ENCODE measurements at places on chromosomes 11 and 22.
A peak's percentile ranks its signal among the peaks of the same experiment; 100 is the strongest.

- DNase-seq, result peak; percentile 73
Observed at GRCh38 chr22:32474635-32475467, at the start of gene FBXO7. TSS of gene FBXO7 (plus strand) at chr22:32474811. CDS start at chr22:32475003, 192 bp downstream.

DNA sequence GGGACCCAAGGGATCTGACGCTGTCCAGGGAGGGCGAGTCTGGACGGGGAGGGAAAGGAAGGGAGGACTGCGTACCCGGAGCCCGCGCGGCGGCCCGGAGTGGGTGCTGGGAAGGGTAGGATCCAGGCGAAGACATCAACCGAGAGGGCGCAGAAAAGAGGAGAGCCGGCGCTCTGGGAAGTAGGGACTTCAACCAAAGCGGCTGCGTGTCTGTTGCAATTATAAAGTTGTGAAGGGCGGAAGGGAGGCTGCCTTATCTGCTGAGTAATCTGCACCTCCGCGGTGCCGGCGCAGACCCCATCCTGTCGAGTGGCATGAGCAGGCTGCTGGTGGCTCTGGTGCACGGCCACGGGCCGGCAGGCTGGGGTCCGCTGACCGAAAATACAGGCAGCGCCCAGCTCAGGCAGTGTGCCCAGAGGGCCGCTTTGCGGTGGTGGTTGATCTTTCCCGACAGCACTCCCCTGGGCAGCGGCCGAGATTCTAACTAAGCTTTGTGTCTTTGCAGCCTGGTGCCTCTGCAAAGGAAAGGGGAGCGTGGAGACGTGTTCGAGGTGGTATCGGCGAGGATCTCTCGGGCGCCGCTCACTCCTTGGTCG lies 978 bp downstream of the C11orf87 start:
- peak; percentile 17 for DNase-seq

GRCh38 chr11:68362801-68363379 lies 50.5 kb downstream of the LRP5 start:
- no peak for DNase-seq

GRCh38 chr11:104487046-104487806 lies 323.3 kb upstream of the PDGFD start:
- DNase-seq, result no peak

DNA sequence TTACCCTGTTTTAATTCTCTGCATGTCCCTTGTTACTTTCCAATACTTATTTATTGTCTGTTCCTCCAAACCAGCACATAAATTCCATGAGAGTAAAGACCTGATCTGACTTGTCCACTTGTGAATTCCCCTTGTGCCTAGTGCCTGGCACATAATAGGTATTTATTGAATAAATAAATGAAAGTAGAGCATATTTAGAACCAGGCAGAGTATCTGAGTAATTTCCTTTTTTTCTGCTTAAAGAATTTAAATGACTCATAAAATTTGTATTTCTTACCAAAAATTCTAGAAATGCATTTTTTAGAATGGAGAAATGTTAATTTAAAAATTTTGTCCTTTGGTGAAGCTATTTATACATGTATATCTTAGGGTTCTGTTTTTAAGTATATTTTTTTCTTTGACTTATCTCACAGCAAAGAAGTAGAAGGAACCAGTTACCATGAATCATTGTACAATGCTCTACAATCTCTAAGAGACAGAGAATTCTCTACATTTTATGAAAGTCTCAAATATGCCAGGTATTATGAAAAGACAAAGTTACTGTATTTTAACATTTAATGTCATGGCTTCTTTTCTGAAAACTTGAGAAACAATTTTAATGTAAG lies 96.8 kb downstream of the ATM start:
- DNase-seq, result peak; percentile 16

DNA sequence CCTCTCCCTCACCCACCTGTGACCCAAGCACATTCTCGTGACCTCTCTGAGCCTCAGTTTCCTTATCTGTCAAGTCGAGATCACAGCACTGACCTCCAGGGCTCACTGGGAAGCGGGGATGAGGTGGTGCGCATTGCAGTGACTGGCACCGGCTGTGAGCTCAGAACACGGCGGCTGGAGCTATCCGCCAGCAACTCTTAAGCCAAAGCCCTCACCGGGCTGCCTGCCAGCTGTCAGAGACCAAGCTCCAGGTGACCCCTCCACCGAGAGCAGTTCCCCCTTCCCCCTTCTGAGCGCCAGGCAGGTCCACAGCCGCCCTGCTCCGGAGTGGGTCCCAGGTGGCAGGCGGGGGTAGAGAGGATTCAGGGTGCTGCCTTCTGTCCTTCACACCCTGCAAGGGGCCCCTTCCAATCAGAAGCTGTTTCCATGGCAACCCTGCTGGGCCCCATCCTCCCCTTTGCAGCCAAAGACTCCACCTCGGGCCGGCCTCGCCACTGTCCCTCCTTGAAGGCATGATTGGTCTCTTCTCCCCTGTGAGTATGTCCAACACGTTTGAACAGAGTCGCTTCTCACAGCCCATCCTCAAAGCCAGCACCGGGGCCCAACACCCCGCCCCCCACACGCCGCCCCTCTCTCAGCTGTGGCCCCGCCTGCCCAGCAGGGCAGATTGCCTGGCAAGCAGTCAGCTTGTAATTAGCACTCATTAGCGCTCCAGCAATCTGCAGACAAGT lies 98.7 kb downstream of the WNT7B start:
- no peak for DNase-seq

DNA sequence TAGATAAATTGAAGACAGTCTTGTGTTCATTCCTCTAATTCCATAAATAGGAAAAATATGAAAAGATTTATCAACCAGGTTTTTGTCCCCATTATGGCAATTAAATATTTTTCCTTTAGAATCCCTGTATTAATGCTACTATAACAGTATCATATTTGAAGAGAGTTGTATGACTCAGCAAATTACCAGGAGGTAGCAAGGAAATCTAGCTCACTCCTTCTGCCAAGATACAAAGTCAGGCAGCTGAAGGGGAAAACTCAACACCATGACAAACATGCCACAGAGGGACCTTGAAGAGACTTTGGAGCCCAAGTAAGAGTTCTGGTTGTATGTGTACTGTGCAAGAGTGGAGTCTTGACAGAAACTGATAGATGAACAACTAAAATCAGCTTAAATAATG lies 143.3 kb downstream of the GUCY1A2 start:
- DNase-seq, result no peak

- DNase-seq, result no peak
Observed at GRCh38 chr11:100719362-100719761, 32.3 kb downstream of the ARHGAP42 start.

- DNase-seq, result no peak
Observed at GRCh38 chr22:47042861-47043496, 280.5 kb downstream of the TBC1D22A start.

- no peak for DNase-seq
Observed at GRCh38 chr22:49090853-49091135, 736.9 kb downstream of the BRD1 start.

DNA sequence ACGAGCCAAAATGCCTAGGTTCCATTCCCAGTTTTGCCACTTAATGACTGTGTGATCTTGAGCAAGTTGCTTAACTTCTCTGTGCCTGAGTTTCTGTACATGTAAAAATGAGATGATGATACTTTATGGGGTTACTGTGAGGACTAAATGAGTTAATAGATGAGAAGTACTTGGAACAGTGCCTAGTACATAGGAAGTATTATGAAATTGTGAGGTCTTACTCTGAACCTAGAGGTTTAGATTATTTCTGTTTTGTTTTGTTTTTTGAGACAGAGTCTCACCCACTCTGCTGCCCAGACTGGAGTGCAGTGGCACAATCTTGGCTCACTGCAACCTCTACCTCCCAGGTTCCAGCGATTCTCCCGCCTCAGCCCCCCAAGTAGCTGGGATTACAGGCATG lies 227.0 kb upstream of the POU2AF2 start:
- DNase-seq, result no peak

DNA sequence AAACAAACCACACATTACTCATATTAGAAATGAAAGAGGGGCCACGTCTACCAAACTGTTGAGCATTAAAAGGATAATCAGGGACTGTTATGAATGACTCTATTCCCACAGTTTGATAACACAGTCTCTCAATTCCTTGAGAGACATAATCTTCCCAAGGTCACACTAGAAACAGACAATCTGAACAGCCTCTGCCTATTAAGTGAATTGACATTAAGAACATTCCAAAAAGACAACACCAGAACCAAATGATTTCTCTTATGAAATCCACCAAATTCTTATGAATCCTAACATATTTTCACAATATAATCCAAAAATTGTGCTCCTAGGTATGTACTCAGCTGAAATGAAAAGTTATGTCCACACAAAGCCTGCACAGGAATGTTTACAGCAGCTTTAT lies 4.6 kb downstream of the RFPL1 start:
- DNase-seq, result no peak

DNA sequence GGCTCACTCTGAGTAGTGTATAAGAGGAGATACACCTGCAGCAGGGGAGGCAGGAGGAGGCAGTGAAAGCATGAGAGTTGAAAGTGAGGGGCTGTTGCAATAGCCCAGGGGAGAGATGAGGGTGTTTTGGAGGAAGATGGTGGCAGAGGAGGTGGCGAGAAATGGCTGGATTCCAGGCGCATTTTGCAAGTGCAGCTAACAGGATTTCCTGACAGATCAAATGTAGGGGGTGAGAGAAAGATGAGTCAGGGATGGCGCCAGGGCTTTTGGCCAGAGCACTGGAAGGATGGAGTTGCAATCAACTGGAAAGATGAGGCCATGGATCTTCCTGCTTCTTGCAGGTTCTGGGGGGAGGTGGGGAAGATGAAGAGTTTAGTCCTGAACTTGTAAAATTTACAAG lies 16.8 kb upstream of the TSPAN18 start:
- DNase-seq, result no peak

GRCh38 chr22:38164551-38164918 lies 17.1 kb downstream of the PLA2G6 start:
- DNase-seq, result no peak
